ENCODE measurements at places on chromosomes 5 and 9. TPM values are rescaled to one million over a fixed set of nuclear protein-coding genes. Genes with fewer than 3 reads are reported as not detected.

DNA sequence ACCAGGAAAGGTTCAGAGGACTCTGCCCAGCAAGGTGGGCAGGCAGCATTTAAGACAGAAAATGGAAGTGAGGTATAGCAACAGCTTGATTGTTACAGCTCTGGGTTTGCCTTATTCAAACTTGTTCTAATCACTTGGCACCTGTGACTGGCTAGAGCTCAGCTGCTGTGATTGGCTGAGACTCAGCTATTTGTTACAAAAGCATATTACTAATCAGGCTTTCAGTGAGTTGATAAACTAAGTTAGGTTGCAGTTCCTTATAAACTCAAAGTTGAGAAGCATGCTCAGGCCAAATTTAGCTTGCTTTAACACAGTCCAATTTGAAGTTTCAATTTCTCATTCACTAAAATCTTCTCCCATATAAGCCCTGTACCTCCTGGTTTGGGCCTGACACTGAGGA, 56.3 kb downstream of the GDA start:
- DNase-seq = no peak

GRCh38 chr5:146082798-146083197, 22.6 kb downstream of the PLAC8L1 start:
- DNase-seq = no peak

DNA sequence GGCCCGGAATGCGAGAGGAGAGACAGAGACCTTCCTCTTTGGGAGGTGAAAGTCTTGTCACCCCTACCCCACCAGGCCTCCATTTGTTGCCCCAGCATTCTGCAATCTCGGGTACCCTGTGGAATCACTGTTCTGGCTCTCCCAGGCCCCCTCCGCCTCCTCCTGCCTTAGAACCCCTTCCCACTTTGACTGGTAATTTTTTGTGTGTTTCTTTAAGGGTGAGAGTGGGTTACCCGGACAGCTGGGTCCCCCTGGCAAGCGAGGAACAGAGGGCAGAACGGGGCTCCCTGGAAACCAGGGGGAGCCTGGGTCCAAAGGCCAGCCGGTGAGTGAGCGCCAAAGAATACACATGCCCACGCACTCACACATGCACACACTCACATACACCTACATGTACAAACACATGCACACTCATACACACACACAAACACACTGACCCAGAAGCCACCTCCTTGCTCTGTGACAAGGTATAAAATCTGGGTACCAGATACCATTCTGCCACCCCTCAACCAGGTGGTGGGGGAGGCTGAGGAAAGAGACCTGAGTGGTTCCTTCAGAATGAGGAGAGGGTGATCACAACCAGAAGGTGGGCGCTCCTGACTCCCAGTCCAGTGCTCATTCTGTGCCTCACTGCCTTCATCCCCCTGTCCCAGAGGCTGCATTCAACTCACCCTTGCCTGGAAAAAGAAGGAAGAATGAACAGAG, 30.9 kb upstream of the ORM1 start:
- no peak for DNase-seq

GRCh38 chr9:91913096-91913495, 36.9 kb downstream of the ROR2 start:
- no peak for DNase-seq

RLN2 gene
- polyA plus RNA-seq = not detected

- no peak for DNase-seq
These were observed 235.7 kb upstream of the PRR16 start for GRCh38 chr5:120228262-120229031.

DNA sequence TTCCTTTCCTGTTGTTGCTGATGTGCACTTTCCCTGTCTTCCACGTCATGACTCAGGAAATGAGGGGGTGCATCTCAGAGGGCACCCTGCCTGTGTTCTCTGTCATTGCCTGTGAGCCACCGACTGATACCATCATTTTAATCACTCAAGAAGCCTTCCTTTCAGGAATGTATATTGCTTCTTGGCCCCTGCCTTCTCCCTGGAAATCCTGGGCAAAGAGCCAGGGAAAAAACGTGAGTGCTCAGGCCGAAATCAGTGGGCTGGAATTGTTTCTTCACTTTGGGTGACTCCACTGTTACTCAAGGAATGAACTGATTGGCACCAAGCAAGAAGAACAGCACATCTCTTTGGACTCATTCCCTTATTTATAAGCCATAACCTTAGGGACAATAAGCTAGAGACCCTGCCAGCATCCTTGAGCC, 126.1 kb downstream of the SNX18 start:
- DNase-seq = peak; percentile 41

- DNase-seq = no peak
These were observed 16.2 kb downstream of the PRKAA1 start for GRCh38 chr5:40781843-40782409.

PCDHA5 gene
- polyA plus RNA-seq = 0.12 TPM

ANKRD34B gene
- polyA plus RNA-seq = not detected

SLC23A1 gene
- polyA plus RNA-seq = not detected

SHOC1 gene
- 0.15 TPM for polyA plus RNA-seq

DNA sequence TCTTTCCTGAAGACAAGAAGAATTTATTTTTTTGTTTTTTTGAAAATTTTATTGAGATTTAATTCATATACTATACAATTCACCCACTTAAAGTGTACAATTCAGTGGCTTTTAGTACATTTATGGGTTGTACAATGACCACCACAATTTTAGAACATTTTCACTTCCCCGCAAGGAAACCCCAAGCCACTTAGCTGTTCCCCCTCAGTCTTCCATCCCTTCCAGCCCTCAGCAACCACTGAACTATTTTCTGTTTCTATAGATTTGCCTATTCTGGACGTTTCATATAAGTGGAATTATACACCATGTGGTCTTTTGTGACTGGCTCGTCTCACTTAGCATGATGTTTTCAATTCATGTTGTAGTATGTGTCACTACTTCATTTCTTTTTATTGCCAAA, 28.0 kb downstream of the DNAI1 start:
- DNase-seq = no peak

DNA sequence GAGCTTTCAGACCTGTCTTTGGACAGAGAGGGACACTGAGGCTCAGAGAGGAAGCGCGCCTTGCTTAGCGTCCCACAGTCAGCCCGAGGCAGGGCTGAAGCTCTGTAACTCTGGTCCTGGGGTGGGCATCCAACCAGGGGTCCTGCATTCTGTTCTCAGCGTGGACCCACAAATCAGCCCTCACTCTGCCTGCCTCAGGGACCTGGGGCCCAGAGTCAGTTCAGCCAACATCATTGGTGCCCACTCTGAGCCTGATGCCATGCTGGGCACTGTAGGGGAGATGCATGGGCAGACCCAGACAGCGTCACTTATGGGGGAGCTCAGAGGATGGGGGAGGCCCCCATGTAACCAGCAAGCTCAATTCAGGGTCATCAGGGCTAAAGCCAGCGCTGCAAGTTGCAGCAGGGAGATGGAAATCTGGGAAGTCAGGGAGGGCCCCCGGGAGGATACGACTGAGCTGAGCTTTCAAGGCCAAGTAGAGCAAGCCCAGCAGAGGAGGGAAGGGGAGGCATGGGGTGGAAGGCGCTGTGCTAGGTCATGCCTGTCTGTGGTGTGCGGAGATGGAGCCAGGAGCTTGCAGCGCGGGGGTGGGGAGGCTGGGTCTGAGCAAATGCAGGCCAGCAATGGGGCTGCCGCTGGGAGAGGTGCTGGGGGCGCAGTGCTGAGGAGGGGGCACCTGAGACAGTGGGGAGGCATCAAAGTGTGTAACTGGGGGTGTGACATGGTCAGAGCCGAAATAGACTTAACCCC, 21.1 kb downstream of the CORO2A start:
- DNase-seq = no peak

DNA sequence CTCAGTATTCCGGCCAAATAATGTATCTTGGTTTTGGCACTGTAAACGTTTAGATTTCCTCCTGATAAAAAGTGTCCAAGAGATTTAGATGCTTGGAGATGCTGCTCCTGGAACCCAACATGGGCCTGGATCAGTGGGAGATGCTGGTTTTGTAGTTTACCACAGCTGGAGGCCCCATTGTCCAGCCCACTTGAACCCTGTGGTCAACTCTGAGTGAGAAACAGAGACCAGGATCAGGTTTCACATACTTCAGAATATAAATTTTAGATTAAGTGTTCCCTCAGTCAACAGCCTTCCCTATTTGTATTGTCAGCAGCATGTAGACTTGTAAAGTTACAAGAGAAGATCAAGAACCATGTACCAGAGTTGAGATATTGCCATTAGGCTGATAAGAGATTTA, 144.7 kb upstream of the C9orf72 start:
- DNase-seq = no peak

PPP3R2 gene
- not detected for polyA plus RNA-seq

ADAMTS12 gene
- polyA plus RNA-seq = 0.62 TPM

- DNase-seq = no peak
These were observed 303.0 kb downstream of the CSNK1G3 start for GRCh38 chr5:123814801-123815470.

- DNase-seq = no peak
These were observed 102.4 kb downstream of the CAMK4 start for GRCh38 chr5:111326551-111326950.

GRCh38 chr9:21110708-21111576, 30.7 kb downstream of the IFNW1 start:
- DNase-seq = no peak

DNA sequence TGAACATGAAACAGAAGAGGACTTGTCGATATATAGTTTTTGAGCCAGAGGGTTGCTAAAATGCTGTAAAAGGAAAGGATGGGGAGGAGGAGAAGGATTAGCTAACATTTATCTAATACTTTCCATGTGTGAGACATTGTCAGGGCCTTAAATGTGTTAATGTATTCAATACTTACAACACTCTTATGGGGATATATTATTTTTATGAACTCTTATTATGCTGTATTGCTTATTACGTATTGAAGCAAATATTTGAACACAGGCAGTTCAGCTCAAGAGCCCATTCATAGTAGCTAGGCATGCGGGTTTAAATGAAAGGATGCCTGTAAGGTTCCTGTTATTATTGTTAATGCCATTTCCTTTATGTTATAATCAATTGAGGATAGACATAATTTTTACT, 391.5 kb downstream of the CCDC171 start:
- DNase-seq = no peak

DNA sequence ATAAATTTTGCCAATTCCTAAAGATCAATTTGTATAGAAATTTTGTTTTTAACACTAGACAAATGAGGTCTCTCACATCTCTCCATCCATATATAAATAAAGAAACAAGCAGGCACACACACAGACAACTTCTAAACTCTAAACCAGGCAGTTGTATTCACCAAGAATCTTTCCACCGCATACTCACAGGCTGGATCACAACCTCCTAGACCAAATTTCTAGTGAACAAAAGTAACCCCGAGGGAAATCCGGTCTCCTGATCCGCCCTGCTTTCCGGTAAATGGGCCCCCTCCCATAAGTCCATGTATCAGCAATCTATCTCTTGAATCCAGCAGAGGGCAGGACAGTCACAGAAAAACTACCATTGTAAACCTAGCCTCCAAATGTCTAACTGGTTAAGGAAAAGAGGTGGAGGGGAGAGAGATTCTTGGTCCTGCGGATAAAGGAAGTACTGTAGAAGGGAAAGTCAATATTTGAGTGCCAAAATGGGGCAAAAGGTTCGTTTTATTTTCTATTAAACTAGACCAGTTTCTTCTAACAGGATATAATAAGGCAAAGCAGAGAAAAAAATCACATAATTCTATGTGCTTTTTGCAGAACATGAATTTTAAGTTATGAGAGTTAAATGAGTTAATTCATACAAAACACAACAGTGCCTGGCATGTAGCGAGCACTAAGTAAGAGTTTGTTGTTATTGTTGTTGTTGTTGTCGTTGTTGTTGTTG, 4.8 kb upstream of the SMU1 start:
- peak; percentile 35 for DNase-seq

PCDHA13 gene
- not detected for polyA plus RNA-seq

- DNase-seq = no peak
These were observed 54.4 kb upstream of the CKS2 start for GRCh38 chr9:89256642-89257041.

DNA sequence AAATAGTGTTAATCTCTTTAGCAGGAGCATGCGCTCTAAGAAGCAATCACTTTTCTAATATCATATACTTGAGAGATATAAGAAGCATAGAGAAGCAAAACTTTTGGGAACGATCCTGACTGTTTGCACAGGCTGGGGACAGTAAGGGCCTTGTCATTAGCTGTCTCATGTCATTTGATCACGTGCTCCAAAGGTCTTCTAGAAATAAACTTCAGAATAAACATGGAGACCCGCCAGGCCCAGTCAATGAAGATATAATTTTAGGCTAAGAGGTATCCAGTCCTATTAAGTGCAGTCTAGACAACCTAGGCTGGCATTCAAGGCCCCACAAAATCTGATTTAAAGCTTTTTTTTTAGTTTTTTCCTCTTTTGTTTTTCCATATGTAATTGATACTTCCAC, 111.0 kb upstream of the APC start:
- DNase-seq = no peak

SPINK4 gene
- polyA plus RNA-seq = 19.1 TPM

DNA sequence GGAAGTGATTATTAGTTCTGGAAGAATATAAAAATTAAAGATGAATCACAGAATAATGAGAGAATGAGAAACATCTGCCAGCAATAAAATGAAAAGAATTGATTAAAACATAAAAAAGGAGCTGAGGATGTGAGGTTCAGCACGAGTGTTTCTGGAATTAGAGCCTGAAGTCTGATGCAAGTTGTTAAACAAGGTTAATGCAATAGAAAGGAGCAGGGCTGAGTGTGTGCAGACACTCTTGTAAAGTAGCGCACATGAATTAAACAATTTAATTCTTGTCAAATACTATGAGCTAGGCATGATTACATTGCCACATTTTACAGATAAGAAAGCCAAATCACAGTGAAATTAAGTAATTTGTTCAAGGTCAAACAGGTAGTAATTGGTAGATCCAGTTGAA, 384.2 kb downstream of the TAF11L14 start:
- DNase-seq = no peak

DNA sequence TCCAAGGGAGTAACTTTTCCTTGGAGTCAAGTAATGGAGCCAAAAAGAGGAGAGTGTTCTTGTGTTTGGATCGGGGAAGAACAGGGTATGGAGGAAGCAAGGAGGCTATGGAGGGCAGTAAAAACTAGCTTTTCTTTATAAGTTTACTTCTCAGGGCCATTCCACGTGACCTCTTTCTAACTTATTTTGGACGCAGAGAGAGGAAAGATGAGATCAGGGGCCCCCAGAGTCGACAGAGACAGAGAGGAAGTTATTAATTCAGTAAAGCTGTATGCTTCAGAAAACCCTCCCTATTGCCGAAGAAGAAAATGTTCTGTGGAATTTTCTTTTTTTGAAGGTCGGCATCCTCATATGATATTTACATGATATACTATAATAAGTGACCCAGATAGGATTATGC, 233.8 kb upstream of the MPDZ start:
- DNase-seq = peak; percentile 86

Data from stomach (tissue), 19 donors.